ENCODE measurements at places on chromosomes 13 and 19.

DNA sequence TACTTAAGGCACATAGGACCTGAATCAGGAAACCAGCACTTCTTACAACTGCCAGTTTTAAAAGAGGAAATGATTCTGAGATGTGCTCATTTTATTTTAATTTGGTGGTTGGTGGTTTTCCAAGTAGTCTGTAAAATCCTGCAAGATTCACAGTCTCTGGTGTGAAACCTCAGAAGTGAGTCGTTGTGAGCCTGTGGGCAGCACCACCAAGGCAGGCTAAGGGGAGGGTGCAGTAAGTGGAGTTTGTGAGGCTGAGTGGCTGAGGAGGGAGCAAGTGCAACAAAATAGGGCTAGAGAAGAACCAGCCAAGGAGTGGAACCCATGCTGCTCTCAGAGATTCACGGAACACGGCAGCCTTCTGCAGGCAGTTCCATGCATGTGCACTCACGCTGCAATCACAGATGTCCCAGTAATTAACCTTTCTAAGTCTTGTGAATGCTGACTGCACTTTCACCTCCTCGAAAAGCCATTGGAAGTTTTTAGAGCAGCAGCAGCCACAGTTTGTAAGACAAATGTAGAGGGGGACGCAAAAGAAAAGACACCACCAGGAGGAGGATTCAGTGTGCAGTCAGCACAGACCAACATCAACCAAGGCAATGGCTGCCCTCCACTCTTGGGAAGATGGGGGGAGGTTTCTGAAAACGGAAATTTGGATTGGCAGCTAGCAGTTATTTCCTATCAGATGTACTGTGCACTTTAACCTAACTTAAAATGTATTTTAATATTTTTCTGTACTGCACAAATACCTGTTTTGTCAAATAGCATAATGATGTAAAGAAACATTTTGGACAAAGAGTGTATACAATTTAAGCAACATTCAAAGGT is 44.9 kb downstream of the ESD start:
- H3K36me3 ChIP-seq, result no peaks in the 10 kb centered on the region
- no peak overlapping the region for H3K4me3 ChIP-seq
- no peaks in the 10 kb centered on the region for H3K27me3 ChIP-seq
- H3K4me1 ChIP-seq, result no peaks in the 10 kb centered on the region

DNA sequence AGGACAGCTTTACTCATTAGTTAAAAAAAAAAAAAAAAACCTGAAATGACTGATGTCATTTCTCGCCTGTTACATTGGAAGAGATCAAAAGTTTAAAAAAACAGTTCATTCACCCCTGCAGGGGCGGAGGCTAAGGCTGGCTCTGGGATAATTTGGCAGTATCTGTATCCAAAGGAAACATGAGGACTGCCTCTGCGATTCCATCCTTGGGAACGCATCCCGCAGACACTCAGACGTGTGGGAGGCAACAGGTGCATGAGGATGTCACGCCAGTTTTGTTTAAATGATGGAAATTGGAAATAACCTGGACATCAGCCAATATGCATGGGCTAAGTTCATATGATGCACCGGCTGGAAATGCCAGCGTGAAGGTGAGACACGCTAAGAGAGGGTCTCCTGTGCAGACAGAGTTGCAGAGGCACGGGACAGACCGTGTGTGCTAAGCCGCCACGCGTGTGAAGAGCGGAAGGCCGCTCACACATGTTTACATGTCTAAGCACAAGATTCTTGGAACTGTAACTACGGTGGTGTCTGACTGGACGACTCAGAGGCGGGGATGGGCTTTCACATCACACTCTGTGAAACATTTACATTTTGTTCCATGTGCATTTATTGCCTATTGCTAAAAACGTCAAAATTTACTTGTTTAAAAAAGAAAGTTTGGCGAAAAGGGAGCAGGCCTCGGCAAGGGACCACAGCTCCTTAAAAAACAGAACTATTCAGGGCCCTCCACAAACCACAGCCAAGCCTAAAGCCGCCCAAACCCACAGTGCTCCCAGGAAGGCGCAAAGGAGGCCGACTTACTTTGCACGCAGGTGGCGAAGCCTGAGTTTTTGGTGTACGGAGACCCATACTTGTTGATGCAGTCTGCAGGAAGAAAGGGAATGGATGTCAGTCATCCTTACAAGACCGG is 17.9 kb downstream of the GAS6 start:
- H3K4me1 ChIP-seq, result no peaks in the 10 kb centered on the region
- DNase-seq, result no peak
- no peak overlapping the region for H3K4me3 ChIP-seq
- H3K27ac ChIP-seq, result no peak overlapping the region
- H3K27me3 ChIP-seq, result no peaks in the 10 kb centered on the region
- H3K36me3 ChIP-seq, result no peaks in the 10 kb centered on the region

GRCh38 chr13:87684850-87685742 is 13.9 kb downstream of the SLITRK5 start:
- DNase-seq, result peak; percentile 34
- no peaks in the 10 kb centered on the region for H3K36me3 ChIP-seq
- H3K27me3 ChIP-seq, result no peaks in the 10 kb centered on the region
- no peak overlapping the region for H3K27ac ChIP-seq

GRCh38 chr19:6680141-6680540 is 10.2 kb upstream of the TNFSF14 start:
- H3K4me1 ChIP-seq, result peaks cover 3% of the 10 kb centered on the region
- H3K27ac ChIP-seq, result no peak overlapping the region
- no peaks in the 10 kb centered on the region for H3K27me3 ChIP-seq
- no peak for DNase-seq
- no peak overlapping the region for H3K4me3 ChIP-seq
- no peaks in the 10 kb centered on the region for H3K36me3 ChIP-seq

GRCh38 chr13:71524613-71525304 is 342.2 kb downstream of the DACH1 start:
- H3K27me3 ChIP-seq, result no peaks in the 10 kb centered on the region
- H3K4me1 ChIP-seq, result no peaks in the 10 kb centered on the region
- DNase-seq, result no peak
- H3K4me3 ChIP-seq, result no peak overlapping the region

- H3K36me3 ChIP-seq, result no peaks in the 10 kb centered on the region
- no peak overlapping the region for H3K4me3 ChIP-seq
- H3K4me1 ChIP-seq, result no peaks in the 10 kb centered on the region
- H3K27me3 ChIP-seq, result no peaks in the 10 kb centered on the region
- DNase-seq, result peak; percentile 86
Measured at GRCh38 chr19:45125975-45126493, 33.1 kb downstream of the PPP1R37 start.

- H3K27me3 ChIP-seq, result no peaks in the 10 kb centered on the region
- no peak overlapping the region for H3K27ac ChIP-seq
- DNase-seq, result no peak
Measured at GRCh38 chr19:54275951-54276350, 5.0 kb downstream of the LILRB2 start.

GRCh38 chr13:114269281-114269770 is 12.1 kb upstream of the UPF3A start:
- DNase-seq, result no peak
- no peaks in the 10 kb centered on the region for H3K4me1 ChIP-seq
- peaks cover 13% of the 10 kb centered on the region for H3K36me3 ChIP-seq

- H3K4me1 ChIP-seq, result no peaks in the 10 kb centered on the region
- no peak for DNase-seq
Measured at GRCh38 chr13:27634231-27634630, 12.5 kb downstream of the POLR1D start.

All from mesendoderm (in vitro differentiated cells).